NCI-H460 (cell line): ENCODE measurements at places on chromosomes 6 and 20. TPM values are rescaled to one million over a fixed set of nuclear protein-coding genes. Genes with fewer than 3 reads are reported as not detected.

The KHDC1 gene
- total RNA-seq: 1.5 and 2.8 TPM in 2 replicates

The ZNF831 gene
- total RNA-seq: 0.37 and 0.40 TPM in 2 replicates

The C6orf141 gene
- 0.47 TPM in 1 of 2 replicates, not detected in the other for total RNA-seq

The DACT2 gene
- total RNA-seq: not detected in 2 replicates

The BPIFB2 gene
- total RNA-seq: not detected in 2 replicates

The ME1 gene
- 70.0 and 73.9 TPM in 2 replicates for total RNA-seq

The EZR gene
- 198 and 231 TPM in 2 replicates for total RNA-seq

The IFT52 gene
- total RNA-seq: 32.6 and 37.1 TPM in 2 replicates

The TUBE1 gene
- 63.1 and 72.3 TPM in 2 replicates for total RNA-seq

The CCN5 gene
- total RNA-seq: 5.3 and 8.1 TPM in 2 replicates

The SIRPD gene
- not detected in 2 replicates for total RNA-seq
